ENCODE measurements at places on chromosomes 1 and 21.

DNA sequence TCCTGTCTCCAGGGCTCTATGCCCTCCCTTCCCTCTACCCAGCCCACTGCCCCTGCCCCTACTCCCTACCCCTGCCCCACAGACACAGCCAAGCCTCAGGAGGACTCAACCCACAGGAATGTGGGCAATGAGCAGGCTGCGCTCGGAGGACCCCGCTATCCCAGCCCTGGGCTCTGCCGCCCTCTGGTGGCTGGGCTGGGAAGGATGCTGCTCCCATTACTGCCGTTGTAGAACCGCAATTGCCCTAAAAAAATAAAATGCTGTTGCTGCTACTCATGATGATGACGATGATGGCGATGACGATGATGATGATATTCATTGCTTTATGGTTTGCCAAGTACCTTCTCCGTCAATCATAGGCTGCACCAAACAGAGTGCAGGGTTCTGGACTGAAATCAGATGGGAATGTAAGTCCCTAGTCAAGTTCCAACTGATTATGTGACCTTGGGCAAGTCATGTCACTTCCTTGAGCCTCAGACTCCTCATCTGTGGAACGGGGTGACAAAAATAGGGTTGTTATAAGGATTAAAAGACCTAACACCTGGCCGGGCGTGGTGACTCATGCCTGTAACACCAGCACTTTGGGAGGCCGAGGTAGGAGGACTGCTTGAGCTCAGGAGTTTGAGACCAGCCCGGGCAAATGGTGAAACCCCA is 24.6 kb downstream of the ARHGEF19 start:
- peak; percentile 88 for DNase-seq

DNA sequence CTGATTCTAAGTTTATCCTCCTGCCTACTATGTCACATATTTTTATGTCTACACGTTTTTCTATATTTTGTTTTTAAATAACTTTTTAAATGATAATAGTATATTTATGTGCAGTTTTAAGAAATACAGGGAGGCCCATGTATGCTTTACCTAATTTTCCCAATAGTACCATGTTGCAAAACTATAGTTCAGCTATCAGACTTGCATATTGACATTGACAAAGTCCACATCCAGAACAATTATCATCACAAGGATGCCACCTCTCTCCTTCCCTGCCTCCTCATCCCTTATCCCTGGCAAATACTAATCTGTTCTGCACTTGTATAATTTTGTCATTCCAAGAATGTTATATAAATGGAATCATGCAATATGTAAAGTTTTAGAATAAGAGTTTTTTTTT is 90.9 kb downstream of the CRB1 start:
- no peak for DNase-seq

GRCh38 chr1:192980856-192981255 is 78.3 kb downstream of the UCHL5 start:
- no peak for DNase-seq

GRCh38 chr1:225119307-225119706 is 189.8 kb downstream of the DNAH14 start:
- no peak for DNase-seq

DNA sequence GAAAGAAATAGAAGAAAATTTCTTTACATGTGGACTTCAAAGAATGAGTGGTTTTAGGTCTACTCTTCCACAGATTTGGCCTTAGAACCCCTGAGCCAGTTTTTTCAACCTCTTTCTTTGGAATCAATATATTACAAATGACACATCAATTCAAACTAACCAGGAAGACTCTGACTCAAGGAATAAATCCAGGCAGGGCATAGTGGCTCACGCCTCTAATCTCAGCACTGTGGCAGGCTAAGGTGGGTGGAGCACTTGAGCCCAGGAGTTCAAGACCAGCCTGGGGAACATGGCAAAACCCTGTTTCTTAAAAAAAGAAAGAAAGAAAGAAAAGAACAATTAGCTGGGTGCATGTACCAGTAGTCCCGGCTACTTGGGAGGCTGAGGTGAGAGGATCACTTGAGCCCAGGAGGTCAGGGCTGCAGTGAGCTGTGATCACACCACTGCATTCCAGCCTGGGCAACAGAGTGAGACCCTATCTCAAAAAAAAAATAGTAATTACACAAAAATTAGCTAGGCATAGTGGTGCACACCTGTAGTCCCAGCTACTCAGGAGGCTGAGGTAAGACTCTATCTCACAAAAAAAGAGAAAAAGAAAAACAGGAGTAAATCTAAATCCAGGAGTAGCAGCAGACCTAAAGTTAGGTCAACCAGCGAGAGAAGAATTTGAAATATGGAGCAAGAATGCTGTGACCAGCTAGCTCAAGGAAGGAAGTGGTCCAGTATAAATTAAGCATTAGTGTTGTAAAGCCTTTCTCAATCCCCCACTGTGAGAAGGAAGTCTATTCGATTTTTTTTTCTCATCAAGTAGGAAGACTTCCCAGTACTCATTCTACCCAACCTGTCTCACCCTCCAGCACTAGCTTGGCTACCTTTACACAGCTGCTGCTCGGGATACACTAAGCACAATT is 1.9 kb downstream of the SORT1 start:
- peak; percentile 64 for DNase-seq

- peak; percentile 25 for DNase-seq
Measured at GRCh38 chr1:197173571-197174507, 27.4 kb upstream of the ASPM start.

DNA sequence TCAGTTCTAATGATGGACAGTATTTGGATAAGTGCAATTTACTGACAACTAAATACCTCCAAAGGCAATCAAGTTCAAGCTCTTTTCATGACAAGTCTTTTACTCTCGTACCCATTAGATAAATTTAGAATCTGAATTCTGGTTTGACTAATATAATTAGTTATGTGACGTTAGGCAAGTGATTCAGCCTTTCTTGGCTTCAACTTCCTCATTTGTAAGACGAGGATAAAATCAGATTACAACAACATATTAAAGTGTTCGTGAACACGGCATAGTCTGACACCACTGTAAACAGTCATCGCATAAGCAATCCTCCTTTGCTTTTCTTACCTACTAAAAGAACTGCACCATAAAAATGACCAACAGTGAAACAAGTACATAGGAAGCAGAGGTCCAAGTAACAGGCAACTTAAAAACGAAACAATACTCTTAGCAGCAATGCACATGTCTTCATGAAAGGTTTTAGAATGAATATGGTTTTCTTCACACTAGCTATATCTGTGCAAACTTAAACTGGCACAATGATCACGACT is 25.7 kb downstream of the COA6 start:
- DNase-seq: peak; percentile 96

GRCh38 chr1:211783266-211783665 is 47.3 kb downstream of the LPGAT1 start:
- no peak for DNase-seq

GRCh38 chr21:31772674-31773555 is 41.0 kb upstream of the SCAF4 start:
- peak; percentile 59 for DNase-seq

DNA sequence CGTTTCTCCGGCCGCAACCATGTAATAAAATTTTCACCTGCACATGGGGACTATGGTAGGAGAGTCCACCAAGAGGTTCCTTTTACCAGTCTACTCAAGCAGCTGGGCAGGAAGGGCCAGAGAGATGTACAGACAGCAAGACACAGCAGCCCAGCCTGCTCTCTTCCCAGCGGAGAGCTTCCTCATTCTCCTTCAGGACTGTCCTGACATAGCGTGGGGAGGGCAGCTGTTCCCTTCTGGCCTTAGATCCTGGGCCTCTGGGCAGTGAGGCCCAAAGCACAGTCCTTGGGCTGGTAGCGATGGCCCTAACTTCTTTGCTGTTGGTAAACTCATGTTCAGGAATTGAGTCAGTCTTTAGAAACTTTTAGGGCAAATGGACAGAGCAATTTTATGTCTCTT is 89.1 kb downstream of the BCAR3 start:
- peak; percentile 17 for DNase-seq

- peak; percentile 57 for DNase-seq
Measured at GRCh38 chr1:84299536-84300170, 1.9 kb upstream of the SAMD13 start.

DNA sequence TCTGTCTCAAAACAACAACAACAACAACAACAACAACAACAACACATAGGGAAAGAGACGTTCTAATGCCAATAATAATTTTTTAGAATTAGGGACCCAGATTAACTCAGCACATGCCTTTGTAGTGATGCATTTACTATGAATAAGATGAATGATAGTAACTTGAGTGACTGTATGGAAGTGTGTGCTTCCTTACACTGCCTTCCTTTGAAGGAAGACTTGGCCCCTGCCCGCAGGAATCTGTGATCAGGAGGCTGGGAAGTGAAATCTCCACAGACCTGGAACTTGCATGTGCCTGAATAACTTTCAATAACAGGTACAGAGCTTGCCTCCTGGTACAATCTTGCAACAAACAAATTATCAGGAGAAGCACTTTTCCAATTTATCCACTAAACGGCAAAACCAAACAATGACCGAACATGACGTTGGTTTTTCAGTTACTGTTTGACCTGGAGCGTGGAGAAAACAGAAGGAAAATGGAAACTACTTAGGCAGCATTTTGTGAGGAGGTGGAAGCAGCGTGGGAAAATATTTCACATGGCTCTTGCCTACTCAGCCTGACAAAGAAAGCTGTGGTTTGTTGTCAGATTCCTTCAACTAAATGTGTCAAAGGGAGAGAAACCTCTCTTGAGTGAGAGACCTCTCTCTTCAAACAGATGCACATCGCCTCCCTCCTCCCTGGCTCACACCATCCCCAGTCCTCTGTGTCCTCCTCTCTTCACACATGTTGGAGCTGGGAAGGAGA is 10.1 kb upstream of the ABCA4 start:
- DNase-seq: no peak

- no peak for DNase-seq
Measured at GRCh38 chr1:9909234-9910046, 629 bp downstream of the CTNNBIP1 start.

GRCh38 chr1:184406479-184406878 is 19.6 kb downstream of the C1orf21 start:
- no peak for DNase-seq

DNA sequence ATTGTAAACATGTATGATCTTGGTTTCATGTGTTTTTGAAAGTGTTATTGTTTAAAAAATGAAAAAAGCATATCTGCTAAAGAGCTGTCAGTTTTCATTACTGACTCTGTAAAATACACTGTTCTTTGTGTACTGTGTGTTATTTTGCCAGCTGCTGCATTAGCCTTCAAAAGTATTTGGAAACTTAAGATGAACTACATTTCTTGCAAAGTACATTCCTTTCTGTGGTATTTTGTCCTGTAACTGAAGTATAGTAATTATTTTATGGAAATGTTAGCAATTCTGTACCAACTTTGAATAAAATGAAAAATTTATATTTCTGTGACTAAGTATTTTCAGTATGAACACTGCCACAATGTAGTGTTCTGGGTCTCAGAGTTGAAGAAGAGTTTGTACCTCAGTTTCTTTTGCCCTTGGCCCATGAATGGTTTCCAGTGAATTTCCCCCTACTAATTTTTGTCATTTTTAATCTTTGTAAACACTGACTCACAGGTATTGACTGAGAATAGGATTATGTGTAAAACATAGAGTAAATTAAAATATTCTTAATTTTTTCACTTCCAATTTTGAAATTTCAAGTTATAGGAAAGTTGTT is 32.7 kb downstream of the MRPS6 start:
- DNase-seq: no peak

GRCh38 chr1:119978018-119978505 is 81.7 kb upstream of the ADAM30 start:
- DNase-seq: no peak

GRCh38 chr1:30047576-30047975 is 675.8 kb downstream of the MATN1 start:
- DNase-seq: no peak

GRCh38 chr1:93595743-93596142 is 85.9 kb downstream of the BCAR3 start:
- DNase-seq: no peak

GRCh38 chr1:83766241-83766691 is 232.7 kb downstream of the TTLL7 start:
- DNase-seq: no peak

GRCh38 chr1:224846119-224846907 is 83.2 kb upstream of the DNAH14 start:
- no peak for DNase-seq

DNA sequence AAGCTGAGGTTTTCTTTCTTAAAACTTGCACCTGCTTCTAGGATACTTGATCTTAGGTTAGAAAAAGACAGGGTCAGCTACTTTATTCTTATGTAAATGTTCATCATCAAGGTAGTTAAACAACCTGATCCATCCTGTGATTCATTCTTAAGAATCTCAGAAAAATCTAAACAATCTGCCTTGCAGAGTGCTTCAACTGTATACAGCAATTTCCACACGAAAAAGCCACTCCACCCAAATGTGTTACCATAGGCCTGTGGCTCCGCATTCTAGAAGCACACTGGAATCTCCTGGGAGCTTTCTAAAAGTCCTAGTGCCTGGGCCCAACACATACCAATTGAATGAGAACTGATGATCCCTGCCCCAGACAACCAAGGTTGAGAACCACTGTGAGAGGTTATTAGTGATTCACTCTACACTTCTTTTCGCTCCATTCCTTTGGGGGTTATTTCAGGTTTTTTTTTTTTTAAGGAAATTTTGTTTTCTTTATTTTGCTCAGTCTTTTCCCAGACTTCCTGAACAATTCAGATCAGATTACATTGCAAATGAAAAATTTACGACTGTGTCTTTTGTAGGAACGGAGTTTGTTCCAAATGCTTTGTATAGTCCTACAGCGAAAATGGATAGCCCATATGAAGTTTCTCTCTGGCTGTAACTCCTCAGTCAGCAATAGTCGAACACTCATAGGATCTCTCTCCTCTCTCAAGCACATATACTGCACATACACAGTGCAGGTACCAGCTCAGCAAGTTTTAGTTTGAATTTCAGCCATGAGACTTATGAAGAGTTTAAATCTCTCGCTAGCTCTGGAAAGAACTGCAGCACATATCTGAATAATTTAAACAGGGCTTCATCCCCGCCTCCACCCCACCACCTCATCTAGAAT is 16.1 kb downstream of the SMYD2 start:
- no peak for DNase-seq

DNA sequence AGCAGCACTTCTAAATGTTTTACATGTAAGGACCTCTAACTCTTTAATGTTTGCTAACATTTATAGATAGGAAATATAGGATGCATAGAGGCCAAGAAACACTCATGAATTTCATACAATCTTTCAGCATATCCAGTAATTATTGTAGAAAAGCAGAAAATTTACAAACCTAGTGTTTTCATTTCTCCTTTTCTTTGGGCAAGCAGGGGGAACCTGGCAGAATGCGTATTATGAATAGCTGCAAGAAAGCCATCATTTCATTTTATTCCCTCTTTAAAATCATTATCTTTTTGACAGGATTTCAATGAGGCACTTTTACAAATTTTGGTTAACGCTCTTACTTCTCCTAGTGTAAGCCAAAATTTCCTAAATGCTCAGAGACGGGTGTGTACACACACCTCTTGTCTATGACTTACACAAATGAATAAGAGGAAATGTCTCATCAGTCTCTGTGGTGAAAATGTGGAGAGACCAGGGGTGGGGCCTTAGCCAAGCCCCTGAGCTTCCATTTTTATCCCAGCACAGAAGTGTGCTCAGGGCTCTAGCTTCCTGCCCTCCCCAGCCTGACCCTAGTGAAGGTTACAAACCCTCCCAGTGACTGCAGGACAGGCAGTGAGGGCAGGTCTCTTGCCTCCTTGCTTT is 91.6 kb downstream of the LRRC8C start:
- peak; percentile 95 for DNase-seq

Measured in suppressor macrophage treated with lipopolysaccharide for 1 hour (primary cell).